ENCODE measurements at places on chromosomes 13 and 19. TPM values are rescaled to one million over a fixed set of nuclear protein-coding genes. Genes with fewer than 3 reads are reported as not detected.

DNA sequence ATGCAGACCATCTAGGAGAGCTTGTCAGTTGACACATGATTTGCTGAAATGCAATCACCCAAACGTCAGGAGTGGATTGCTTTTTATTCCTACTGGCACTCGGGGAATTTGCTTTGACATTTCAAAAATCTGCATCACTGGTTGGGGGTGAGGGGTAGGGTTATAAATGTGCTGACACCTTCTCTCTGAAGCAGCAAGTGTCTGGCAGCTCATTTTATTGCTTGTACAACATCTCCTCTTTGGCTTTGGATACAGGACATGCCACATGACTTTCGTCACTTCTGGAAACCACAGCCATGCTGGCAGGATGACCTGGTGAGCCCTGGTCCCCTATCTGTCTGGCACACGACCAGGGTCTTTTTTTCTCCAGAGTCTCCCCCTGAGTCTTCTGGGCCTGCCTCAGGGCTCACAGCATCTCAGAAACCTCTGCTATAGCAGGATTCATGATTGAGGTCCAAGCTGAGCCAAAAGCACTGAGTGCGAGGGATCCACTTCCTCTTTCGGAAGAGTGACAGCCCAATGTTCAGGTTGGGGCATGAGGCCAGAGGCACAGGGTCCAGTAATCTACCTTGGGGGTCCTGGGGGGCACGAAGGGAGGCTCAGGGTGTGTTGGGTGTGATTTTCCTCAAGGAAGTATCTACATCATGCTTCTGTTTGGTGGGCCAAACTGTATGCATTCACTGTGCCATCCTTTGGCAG, 60.1 kb downstream of the HSPH1 start:
- H3K27me3 ChIP-seq: peaks cover 4% of the 10 kb centered on the region
- no peak overlapping the region for H3K4me3 ChIP-seq
- no peaks in the 10 kb centered on the region for H3K36me3 ChIP-seq
- no peaks in the 10 kb centered on the region for H3K4me1 ChIP-seq

DNA sequence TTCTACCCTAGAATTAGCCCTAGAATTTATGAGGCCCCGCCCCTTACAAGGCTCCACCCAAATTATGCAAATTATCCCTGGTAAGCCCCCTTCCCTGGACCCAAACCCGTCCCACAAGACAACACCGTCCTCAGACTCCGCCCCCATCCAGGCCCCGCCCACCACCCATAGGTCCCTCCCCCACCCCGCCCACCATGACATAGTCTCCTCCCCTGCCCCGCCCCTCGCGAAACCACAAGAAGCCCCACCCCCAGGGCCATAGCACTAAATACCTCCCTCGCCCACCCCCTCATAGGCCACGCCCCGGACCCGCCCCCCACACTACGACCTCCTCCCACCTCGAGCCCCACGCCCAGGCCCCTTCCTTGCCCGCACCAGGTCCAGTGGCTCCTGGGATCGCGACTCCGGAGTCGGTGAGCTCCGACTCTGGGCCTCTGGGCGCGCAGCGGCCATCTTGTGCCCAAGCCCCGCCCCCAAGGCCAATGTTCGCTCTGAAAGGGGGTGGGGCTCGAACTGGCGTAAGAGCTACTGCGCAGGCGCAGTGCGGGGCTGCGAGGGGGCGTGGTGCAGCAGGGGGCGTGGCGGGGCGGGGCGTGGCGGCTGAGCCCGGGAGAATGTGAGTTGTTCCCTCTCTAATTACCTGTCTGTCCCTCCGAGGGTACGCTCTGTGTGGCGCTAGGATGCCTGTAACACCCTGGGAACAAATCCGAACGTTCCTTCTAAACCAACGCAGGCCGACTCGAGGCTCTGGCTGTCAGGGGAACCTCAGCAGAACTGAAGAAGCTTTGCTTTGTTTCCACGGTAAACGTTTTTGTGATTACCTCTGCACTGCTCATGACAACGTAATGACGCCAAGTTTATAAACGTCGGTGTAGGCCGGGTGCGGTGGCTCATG, at the start of gene ZNF784:
ZNF784 (minus strand) TSS at position 458 of the 895 bp plus-strand sequence; CDS start at position 453, 5 bp downstream.
- peak within 1 kb of the TSS; percentile 78 for H3K27ac ChIP-seq
- H3K27me3 ChIP-seq: no peaks in the 10 kb centered on the region
- DNase-seq: peak; percentile 96
- H3K36me3 ChIP-seq: 0 out of 2 replicates have a peak, but pooled peaks cover 2% of the 10 kb centered on the region

- no peaks in the 10 kb centered on the region for H3K36me3 ChIP-seq
- no peaks in the 10 kb centered on the region for H3K27me3 ChIP-seq
- H3K27ac ChIP-seq: no peak overlapping the region
- no peak for DNase-seq
- no peak overlapping the region for H3K4me3 ChIP-seq
Measured at GRCh38 chr13:56736966-56737365, 403.8 kb upstream of the PRR20A start.

DNA sequence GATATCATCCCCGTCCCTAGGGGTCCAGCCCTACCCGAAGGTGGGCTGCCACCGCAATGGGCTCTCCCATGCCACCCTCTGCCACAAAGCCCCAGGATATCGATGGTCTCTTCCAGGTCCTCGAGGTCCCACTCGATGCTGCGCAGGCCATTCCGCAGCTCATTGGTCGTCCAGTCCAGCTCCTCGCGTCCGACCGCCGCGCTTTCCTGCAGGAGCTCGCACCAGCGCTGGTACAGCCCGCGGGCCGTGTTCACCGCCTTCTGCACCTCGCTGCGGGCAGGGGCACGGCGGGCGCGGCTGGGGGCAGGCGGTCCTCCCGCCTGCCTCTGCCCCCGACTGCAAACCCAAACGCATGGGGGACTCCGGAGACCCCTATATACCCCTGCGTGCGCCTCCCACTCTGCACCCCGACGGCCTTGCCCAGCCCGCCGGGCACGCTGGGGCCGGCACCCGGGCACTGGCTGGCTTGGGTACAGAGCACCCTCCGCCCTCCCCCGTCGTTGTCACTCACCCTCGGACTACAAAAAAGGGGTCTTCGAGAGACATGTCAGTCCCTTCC, 468 bp downstream of the STX10 start:
- H3K27ac ChIP-seq: peak overlapping the region; percentile 56
- peak; percentile 77 for DNase-seq
- H3K27me3 ChIP-seq: no peaks in the 10 kb centered on the region
- H3K4me3 ChIP-seq: peak overlapping the region; percentile 75

DNA sequence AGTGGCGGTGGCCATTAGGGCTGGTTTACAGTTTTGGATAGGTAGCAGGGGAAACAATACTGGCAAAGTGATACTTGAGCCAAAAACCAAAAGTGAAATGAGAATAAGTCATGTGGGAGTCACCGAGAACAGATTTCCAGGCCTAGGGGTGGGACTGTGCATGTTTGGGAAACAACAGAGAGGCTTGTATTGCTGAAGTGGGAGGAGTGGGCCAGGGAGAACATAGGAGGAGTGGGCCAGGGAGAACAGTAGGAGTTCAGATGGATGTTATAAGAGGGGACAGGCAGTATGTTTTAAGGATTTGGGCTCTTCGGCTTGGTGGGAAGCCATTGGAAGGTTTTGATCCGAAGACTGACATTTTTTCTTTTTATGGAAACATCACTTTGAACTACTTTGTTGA, 35.5 kb downstream of the AKAP11 start:
- no peaks in the 10 kb centered on the region for H3K4me1 ChIP-seq
- DNase-seq: no peak
- no peak overlapping the region for H3K4me3 ChIP-seq
- H3K36me3 ChIP-seq: peaks cover 51% of the 10 kb centered on the region
- no peaks in the 10 kb centered on the region for H3K27me3 ChIP-seq
- H3K27ac ChIP-seq: no peak overlapping the region

DNA sequence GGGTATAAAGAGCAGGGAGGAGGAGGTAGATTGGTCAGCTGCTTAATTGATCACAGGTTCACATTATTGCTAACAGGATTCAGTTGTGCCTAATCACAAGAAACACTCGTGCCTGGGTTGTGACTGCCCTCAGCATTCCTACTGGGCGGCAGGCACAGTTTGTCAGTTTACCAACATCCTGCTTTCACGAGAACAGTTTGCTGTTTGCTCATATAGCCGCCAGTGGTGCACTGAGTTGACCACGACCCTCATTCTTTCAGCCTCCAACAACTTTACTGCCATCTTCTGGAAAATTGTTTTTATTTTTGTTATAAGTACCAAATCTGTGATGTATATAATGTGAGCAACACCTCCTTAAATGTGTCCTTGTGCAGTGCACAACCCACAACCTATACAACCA, 16.2 kb upstream of the IFT88 start:
- no peak for DNase-seq
- no peaks in the 10 kb centered on the region for H3K4me1 ChIP-seq
- no peaks in the 10 kb centered on the region for H3K27me3 ChIP-seq
- no peaks in the 10 kb centered on the region for H3K36me3 ChIP-seq
- H3K27ac ChIP-seq: no peak overlapping the region

DNA sequence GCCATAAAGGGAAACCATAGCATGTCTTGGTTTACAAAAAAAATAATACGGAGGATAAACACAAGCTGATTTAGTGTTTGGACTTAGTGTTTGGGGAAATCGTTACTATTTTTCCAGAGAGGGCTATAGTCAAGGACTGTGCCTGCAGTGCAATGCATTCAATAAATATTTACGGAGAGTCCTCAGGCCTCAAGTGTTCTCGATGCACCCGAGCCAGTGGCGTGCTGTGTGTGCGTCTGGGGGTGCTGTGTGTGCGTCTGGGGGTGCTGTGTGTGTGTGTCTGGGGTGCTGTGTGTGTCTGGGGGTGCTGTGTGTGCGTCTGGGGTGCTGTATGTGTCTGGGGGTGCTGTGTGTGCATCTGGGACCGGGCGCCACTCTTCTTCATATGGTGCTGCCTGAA, 71.7 kb upstream of the GTF3A start:
- H3K36me3 ChIP-seq: no peaks in the 10 kb centered on the region
- 0 out of 2 replicates have a peak, but pooled peaks cover 3% of the 10 kb centered on the region for H3K27me3 ChIP-seq
- H3K27ac ChIP-seq: no peak overlapping the region
- H3K4me1 ChIP-seq: no peaks in the 10 kb centered on the region
- no peak for DNase-seq

LILRA1 gene
- total RNA-seq: not detected

ZNF296 gene
- total RNA-seq: not detected

CBY2 gene
- not detected for total RNA-seq

ELAVL3 gene
- not detected for total RNA-seq

CYSLTR2 gene
- total RNA-seq: not detected

Data from SJCRH30 (cell line).